Bone marrow (tissue), 2 donors: ENCODE measurements at places on chromosomes 12 and 14.

DNA sequence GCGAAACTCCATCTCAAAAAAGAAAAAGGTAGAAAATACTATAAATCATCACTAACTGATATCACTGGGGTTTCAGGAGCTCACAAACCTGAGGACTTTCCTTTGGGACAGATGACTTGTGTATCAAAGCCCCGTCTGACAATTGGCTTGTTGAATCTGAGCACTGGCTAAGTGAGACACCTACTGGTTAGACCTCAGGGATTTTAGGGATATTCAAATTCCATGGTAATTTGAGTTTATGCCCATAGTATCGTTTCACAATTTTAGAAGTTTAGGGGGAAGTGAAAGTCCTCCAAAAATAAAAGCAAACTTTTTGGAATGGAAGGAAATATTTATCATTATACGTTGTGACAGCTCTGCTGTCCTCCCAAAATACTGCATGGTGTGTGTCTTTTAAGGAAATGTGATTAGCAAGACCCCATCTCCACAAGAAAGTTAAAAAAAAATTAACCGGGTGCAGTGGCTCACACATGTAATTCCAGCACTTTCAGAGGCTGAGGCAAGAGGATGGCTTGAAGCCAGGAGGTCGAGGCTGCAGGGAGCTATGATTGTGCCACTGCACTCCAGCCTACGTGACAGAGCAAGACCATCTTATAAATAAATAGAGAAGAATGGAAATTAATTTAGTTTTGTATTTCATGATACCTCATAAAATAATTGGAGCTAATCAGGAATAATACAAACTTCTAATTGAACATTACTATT, 49.2 kb downstream of the FBXL14 start:
- peak; percentile 12 for DNase-seq

DNA sequence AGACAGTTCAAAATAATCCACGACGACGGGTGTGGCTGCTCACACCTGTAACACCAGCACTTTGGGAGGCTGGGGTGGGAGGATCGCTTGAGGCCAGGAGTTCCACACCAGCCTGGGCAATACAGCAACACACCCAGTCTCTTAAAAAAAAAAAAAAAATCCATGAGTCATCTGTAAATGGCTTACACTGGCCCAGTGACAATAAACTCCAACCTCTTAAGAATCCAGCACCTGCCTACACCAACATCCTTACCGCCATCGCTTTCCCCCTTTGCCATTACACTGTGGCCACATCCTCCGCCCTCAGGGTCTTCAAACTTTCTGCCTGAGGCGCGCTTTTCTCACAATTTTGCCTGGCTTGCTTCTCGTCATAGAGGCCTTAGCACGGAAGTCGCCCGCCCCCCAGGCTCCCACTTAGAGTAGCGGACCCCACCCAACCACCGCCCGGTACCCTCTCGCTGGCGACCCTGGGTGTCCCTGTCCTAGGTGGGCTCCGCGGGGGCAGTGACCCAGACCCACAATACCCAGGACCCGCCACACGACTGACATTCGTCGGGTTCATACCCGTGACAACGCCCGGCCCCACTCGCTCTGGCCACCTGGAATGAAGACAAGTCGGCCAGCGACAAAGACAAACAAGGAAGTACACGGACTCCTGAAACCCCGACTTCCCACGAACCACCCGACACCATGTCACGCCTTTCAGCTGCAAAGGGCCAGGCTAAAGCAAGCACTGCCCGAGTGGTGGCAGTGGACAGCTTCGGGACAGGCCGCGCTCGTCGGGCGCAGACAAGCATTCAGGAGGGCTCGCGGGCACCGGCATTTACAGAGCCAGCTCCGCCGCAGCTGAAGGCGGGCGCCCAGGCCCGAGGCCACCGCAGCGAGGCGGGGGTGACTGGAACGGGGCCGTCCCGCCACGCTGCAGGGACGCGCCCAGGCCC, 636 bp downstream of the GOLGA3 start:
- no peak for DNase-seq

- DNase-seq = no peak
These were observed 254.7 kb downstream of the EGLN3 start for GRCh38 chr14:33696165-33696564.

GRCh38 chr12:108234158-108234557, 105.0 kb downstream of the CMKLR1 start:
- no peak for DNase-seq

- DNase-seq = no peak
These were observed 158.0 kb upstream of the CAND1 start for GRCh38 chr12:67111182-67111581.
